Fibroblast of the conjunctiva (primary cell): ENCODE measurements at places on chromosomes 12 and 14.

GRCh38 chr12:77686760-77687159 is 143.9 kb upstream of the NAV3 start:
- DNase-seq = peak; percentile 34

DNA sequence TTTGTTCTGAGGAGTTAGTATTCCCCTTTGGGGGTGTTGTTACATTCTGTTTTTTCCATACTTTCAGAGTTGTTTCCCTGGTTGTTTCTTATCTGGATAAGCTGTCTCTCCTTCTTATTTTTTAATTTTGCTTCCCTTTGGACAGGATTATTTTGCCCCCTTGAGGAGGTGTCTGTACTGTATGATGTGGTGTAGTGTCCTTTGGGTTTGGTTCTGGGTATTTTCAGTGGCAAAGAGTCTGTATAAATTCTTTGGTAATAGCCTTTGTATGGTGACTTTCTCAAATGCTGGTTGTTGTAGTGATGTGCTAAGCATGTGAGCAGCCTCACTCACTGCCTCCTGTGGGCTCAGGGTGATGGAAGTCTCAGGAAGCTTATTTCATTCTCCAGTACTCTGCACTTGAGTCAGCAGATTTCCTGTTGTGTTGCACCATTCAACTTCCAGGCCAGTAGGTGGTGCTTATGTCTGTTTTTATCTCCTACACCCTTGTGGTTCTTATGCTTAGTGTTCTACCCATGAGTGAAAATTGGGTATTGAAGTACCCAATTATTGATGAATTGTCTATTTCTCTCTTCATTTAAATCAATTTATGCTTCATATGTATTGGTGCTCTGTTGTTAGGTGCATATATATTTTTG is 103.3 kb upstream of the PMCH start:
- peak; percentile 6 for DNase-seq

- no peak for DNase-seq
Observed at GRCh38 chr12:63457857-63458256, 210.4 kb downstream of the DPY19L2 start.

DNA sequence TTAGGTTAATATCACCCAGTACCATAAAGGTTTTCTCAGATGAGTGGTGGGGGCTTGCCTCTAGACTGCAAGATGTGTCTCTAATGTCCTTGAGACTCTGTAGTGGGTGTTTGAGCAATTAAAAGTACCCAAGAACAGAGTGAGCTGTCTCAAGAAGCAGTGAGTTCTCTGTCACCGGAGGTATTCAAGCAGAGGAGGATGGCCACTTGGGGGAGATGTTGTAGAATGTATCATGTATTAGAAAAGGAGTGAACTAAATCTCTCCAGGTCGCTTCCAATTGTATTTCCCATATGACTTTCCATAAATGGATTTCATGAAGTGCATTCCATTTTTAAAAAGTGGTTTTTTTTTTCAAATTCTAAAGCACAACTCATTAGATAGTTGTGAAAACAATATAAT is 35.0 kb downstream of the SLC17A8 start:
- DNase-seq = no peak

DNA sequence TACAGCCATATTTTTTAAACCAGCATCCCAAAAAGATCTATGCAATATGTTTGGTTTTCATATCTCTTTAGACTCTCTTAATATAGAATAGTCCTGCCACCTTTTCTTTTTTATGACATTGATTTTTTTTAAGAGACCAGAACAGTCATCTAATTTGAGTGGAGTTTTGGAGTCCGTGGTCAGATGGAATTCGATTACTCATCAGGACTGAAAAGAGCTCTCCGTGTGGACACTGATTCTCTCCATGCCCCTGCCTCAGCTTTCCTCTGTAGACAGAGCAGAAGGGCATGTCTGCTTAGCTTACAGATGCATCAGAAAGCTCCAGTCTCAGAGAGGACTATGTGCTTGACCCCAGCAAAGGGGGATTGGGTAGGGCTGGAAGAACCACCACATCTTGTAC is 27.8 kb downstream of the SMCO2 start:
- no peak for DNase-seq

DNA sequence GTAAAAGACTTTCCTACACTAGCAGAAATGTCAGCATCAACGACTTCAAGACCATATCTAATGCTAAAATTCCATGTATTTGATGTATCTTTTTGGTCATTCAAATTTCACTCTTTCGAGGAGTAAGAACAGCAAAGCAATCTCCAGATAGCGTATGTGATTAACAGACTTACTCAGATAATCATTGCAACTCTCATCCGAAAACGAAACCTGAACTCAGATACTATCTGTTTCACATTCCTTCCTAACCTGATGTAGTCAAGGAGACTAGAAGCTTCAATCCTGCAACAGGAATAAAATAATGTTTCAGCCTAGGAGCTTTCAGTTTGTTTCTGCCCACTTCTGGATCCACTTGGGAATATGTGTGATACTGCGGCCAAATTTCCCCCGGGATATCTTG is 286.3 kb downstream of the NUAK1 start:
- DNase-seq = no peak

DNA sequence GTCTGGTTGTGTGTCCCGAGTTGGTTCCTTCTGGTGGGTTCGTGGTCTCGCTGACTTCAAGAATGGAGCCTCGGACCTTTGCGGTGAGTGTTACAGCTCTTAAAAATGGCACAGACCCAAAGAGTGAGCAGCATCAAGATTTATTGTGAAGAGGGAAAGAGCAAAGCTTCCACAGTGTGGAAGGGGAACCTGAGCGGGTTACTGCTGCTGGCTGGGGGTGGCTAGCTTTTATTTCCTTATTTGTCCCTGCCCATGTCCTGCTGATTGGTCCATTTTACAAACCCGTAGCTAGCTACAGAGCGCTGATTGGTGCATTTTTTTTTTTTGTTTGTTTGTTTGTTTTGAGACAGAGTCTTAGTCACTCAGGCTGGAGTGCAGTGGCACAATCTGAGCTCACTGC is 29.3 kb downstream of the FGF6 start:
- DNase-seq = no peak

DNA sequence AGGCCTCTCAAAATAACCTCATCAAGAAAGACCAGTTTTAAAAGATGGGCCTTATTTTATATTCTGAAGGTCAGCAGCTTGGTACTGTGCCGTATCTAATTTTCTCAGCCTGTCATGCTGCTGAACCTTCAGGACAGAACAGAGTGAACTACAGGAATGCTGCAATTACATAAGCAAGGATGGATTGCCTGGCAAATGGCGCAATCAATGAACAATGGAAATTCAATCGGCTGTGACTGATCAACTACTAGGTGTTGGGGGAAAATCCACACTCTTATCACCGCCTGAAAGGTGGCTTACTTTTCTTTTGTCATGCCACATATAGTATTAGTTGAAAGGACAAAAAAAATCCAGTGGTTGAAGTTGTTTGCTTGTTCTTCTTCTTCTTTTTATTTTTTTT is 8.5 kb downstream of the ACSS3 start:
- no peak for DNase-seq

- DNase-seq = no peak
Observed at GRCh38 chr12:93128332-93128707, 199.2 kb upstream of the EEA1 start.

DNA sequence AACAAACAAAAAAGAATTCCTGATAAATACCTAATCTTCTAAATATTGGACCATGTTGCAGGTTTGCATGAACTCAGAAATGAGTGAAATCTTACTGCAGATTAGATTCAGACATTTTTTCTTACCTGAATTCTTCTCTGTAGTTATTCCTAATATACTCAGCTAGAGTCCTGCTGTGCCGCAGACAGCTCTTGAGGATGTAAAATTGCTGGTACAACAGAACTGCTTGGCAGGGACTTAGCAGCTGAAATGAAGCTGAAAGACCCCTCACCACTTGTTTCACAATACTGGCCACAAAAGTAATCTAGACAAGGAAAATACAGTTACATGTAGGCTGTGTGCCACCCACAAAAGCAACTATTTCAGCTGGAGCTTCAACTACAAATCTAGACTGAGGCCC is 48.3 kb upstream of the KICS2 start:
- DNase-seq = no peak

- DNase-seq = no peak
Observed at GRCh38 chr12:43206396-43206795, 345.6 kb downstream of the ADAMTS20 start.

GRCh38 chr12:14257303-14257733 is 108.2 kb upstream of the ATF7IP start:
- no peak for DNase-seq

- no peak for DNase-seq
Observed at GRCh38 chr12:53944209-53944608, 5.6 kb downstream of the HOXC13 start.

GRCh38 chr12:10726945-10727344 is 3.8 kb upstream of the YBX3 start:
- DNase-seq = no peak

DNA sequence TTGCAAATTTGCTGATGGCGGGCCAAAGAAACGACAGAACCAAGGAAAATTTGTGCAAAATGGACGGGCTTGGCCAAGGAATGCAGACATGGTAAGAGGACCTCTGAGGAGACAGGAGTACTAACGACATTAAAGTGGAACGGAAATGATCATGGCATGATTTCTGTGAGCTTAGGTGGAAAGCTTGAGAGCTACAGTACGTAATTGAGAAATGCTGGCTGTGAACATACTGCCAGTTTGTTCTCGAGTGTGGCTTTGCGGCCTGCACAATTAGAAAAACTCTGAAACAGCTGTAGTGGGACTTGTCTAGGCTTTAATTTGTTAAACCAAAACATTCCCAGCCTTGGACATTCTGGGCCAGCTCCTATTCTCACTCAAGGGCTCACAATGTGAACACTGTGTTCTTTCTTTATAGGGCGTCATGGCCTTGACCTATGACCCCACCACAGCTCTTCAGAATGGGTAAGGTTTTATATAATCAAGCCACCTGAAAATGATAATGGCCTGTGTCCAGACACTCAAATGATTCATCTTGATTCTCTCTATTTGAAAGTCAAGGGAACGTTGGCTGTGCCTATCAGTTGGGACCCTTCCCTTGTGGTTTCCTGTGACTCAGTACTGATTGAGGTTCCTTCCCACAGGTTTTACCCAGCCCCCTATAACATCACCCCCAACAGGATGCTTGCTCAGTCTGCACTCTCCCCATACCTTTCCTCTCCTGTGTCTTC is 48.5 kb downstream of the BAZ2A start:
- no peak for DNase-seq

DNA sequence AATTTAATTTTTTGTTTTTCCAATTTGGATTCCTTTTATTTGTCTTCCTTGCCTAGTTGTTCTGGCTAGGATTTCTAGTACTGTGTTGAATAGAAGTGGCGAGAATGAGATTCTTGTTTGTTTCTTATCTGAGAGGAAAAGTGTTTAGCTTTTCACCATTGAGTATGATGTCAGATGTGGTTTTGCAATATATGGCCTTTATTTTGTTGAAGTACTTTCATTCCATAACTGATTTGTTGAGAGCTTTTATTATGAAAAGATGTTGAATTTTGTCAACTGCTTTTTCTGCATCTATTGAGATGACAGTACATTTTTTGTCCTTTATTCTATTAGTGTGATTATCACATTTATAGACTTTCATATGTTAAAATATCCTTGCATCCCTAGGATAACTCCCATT is 462.0 kb downstream of the CCDC91 start:
- DNase-seq = no peak
